Neural crest cell (in vitro differentiated cells): ENCODE measurements at places on chromosomes 5 and 9. TPM values are rescaled to one million over a fixed set of nuclear protein-coding genes. Genes with fewer than 3 reads are reported as not detected.

Gene TSSK1B
- total RNA-seq: 0.16 and 0.23 TPM in 2 replicates

Gene ABLIM3
- 2.4 and 3.0 TPM in 2 replicates for total RNA-seq

Gene CNOT8
- 51.9 and 53.1 TPM in 2 replicates for total RNA-seq

Gene DBH
- 0.59 and 0.75 TPM in 2 replicates for total RNA-seq

Gene GARIN3
- not detected in 2 replicates for total RNA-seq

Gene OLFML2A
- 0.09 and 0.14 TPM in 2 replicates for total RNA-seq

Gene NPR2
- 26.9 and 27.6 TPM in 2 replicates for total RNA-seq

Gene IFNA13
- not detected in 2 replicates for total RNA-seq

Gene RLN2
- 0.43 and 0.77 TPM in 2 replicates for total RNA-seq

Gene SLC36A3
- total RNA-seq: not detected in 2 replicates

Gene ACTBL2
- not detected in 2 replicates for total RNA-seq

Gene EQTN
- 0.39 and 0.40 TPM in 2 replicates for total RNA-seq
